ENCODE measurements at places on chromosomes 7 and 10. TPM values are rescaled to one million over a fixed set of nuclear protein-coding genes. Genes with fewer than 3 reads are reported as not detected.

Gene ADAMTS14
- 0.30 TPM for total RNA-seq

- no peak for DNase-seq
Measured at GRCh38 chr7:96173781-96174180, 148.1 kb downstream of the SLC25A13 start.

- no peak for DNase-seq
Measured at GRCh38 chr7:21651697-21652096, 108.9 kb downstream of the DNAH11 start.

DNA sequence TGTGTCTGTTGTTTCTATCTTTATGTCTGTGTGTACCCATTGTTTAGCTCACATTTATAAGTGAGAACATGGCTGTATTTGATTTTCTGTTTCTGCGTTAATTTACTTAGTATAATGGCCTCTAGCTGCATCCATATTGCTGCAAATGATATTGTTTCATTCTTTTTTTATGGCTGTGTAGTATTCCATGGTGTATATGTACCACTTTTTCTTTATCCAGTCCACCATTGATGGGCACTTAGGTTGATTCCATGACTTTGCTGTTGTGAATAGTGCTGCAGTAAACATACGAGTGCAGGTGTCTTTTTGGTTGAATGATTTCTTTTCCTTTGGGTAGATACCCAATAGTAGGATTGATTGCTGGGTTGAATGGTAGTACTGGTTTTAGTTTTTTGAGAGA lies 48.2 kb downstream of the ZNRF2 start:
- DNase-seq, result no peak

- DNase-seq, result no peak
Measured at GRCh38 chr7:80830010-80830409, 88.8 kb downstream of the SEMA3C start.

All from neural crest cell (in vitro differentiated cells).